ENCODE measurements at places on chromosomes 7 and 10. TPM values are rescaled to one million over a fixed set of nuclear protein-coding genes. Genes with fewer than 3 reads are reported as not detected.

- DNase-seq, result no peak
Observed at GRCh38 chr7:40474790-40475680, 340.2 kb downstream of the SUGCT start.

GRCh38 chr7:33072471-33072870, 9.9 kb upstream of the NT5C3A start:
- peak; percentile 16 for DNase-seq

DNA sequence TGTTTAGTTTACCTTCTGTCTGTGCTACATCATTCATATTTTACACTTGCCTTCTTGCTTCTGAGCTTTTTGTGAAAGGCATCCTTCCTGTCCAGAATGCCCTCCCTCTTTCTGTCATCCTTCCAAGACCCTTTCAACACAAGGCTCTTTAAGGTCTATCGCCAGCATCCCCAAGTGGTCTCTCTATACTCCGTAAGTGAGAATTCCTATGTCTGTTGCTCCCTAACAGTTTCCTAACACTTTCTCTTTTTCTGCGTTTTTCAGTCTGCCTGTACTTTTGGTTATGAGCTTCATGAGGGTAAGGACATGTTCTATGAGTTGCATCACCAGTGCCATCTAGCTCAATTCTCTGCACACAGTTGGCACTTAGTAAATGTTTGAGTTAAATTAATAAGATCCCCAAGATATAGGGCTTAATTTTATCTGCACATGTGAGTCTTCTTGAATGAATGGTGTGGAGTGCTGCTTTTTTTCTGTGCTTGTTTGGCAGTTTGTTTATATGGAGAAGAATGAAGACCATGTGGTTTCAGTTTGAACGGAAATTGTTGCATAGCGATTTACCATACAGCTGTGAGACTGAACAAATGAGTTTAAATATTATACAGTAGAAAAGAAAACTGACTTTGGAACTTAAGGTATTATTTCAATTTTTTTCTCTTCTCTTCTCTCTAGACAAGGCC, 29.4 kb downstream of the RABGEF1 start:
- no peak for DNase-seq

DNA sequence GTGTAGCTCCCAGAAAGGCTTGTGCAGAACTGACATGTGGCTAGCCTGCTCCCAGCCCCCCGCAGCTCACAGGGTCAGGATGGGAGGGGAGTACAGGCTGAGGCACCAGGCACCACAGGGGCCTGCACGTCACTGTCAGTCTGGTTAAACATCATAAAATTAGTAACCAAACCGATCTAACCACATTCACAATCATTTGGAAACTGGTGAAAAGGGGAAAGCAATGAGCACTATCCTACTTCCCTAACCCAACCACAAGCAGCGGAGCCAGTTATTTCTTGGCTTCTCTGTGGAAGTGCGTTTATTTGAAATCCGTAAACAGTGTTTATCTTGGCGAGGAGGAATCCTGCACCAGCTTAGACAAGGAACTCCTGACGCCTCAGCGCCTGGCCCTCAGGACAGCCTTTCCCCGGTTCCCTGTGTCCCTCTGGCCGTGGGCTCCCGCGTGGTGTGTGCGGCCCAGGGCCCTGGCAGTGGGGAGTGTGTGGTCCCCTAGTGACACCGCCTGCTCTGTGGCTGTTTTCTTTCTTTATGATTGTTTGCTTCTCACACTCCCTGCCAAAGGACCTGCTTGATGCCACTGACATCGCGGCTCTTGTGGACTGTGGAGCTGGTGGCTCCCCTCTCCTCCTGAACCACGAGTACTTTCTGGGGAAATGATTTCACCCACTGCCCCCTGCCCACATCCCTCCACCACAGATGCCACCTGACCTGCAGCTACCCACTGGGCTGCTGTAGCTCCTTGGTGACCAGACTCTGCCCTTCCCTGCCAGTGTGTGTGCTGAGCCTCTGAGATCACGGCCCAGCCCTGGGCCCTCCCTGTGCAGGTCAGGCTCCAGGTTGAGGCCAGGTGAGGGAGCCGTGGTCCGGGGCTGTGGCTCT, 38.0 kb downstream of the INPP5A start:
- DNase-seq, result peak; percentile 29

- DNase-seq, result no peak
Observed at GRCh38 chr10:69733791-69734261, 67.9 kb upstream of the COL13A1 start.

DNA sequence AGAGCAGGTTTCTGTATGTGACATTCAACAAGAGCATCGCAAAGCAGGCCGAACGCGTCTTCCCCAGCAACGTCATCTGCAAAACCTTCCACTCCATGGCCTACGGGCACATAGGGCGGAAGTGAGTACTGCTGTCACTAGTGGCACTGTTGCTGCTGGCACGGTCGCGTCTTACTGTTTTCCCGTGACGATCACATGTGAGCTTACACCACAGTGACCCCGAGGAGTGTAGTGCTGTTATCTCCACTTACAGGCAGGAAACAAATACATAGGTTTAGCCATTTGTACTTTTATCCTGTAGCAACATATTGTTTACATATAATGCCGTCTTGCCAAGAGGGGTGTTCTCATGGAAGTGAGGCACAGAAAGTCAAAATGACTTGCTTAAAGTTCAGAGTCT, 25.4 kb downstream of the FBH1 start:
- DNase-seq, result no peak

Gene HACD1
- 134 TPM for polyA plus RNA-seq

Gene CUTC
- 21.8 TPM for polyA plus RNA-seq

Gene SPOCK2
- 2.3 TPM for polyA plus RNA-seq
